ENCODE measurements at places on chromosomes 7 and 10.

DNA sequence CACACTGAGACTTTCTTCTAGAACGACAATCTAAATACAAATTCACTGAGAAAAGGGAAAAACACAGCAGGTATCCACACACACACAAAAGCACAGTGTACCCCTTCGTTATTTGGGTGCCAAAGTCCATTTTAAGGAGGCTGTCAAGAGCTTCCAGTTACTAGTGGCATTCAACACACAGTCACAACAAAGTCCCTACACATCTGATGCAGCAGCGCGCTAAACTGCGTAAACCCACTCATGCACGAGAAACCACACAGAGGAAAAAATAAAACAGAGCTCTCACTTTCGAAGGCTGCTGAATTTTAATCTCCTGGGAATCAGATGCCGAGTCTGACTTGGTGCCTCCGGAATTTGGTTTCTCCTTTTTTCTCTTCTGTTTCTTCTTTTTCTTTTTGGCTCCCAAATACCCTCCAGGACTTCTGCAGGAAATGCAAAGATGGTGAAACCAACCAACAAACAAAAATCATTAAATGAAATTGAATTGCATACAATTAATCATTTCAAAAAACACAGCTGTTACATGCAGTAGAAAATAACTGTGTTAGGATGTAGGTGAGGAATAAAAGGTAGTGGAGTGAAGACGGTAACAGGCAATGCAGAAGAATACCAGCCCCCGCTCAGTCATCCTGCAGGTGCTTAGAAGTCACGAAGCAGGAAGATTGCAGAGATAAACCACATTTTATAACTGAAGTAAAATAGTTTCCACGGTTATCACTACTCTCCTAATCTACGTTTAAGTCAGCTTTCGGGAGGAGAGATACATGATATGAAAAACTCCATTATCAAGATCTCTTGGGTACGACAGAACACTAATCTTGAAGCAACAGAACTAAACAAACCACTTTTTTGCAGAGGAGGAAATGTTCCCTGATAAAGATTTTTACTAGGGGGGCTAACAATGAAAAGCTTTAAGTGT, 27.1 kb downstream of the NMT2 start:
- no peak for DNase-seq

DNA sequence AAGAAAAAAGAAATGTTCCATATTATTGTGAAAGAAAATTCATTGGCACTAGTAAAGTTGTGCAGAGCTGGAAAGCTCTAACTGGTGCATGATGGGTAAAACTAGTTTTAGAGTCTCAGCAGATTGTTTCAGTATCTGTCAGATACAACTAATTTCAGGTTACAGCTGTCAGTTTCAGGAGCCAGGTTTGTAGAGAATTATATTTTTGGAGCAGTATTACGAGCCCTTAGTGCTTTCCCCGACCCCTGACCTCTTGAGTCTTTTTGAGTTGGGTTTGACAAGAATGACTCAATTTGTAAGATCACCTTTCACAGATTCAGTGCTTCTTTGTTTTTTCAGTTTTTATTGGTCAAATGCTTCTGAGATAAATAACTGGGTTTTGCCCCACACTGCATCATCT, 366.4 kb upstream of the PLXDC2 start:
- no peak for DNase-seq

DNA sequence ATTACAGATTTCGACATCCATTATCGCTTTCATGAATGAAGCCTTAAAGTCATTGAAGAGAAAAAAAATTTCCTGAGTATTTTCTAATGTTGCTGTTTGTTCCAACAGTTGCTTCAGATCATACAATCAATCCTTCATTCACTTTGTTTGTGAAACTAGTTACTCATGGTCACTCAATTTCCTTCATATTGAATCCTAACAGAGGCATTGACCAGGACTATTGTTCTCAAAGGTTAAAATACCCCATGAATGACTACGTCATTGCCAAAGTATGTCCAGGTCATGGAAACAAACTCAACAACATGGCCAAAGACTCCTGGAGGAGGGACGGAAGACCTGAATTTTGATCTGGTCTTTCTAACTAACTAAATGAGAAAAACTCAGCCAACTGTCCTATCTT, 54.0 kb upstream of the ABCB5 start:
- no peak for DNase-seq

DNA sequence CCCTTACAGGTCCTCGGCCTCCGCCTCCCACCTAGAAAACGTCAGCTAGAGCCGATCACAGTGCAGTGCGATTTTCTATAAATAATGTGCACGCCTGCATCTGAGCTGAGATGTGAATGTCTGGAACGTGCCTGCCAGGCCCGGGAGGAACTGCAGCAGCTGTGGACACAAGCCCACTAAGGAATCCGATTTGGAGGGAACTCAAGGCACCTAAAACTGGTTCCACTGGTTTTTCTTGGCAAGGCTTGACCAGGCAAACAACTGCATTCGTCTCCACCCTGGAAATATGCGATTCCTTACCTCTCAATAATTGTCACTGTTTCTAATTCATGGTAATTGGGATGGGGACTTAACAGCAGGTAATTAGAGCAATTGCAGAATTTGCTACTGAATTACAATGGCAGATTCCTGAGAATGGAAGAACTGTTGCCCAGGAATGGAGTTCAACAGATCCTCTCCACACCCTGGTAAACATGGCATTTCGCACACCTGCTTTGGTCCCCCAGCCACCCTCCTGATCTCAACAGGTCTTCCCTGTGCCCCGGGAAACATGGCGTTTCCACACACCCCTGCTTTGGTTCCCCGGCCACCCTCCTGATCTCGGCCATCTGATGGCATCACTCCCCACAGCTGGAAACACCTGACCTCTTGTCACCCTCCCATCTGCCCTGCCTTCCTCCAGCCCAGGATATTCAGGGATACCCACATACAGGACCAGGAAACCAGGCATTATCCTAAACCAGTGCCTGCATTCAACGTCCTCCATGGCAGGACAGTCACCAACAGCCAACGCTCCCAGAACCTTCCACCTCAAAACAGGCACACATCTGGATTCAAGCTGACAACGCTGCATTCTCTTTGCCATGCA, 76.0 kb downstream of the DIP2C start:
- no peak for DNase-seq

- no peak for DNase-seq
Observed at GRCh38 chr7:143410521-143411004, 1.9 kb upstream of the EPHA1 start.

DNA sequence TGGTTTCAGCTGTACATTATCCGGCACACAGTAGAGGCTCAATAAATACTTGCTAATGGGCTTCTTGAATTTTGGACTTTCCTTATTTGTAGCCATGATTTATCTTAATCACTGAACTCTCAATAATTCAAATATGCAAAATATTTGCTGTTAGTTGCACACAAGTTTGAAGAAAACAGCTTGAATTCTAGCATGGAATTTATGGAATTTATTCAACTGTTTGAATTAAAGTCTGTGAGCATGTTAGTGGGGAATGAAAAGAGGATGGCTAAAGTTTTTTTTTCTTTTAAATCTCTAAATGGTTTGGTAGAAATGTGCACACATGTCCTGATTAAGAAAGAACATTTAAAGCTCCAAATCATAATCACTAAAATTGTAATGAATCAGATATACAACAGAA, 42.5 kb downstream of the SIRT1 start:
- DNase-seq = no peak

GRCh38 chr7:36391436-36392198, 2.0 kb downstream of the ANLN start:
- no peak for DNase-seq

GRCh38 chr10:114821915-114822443, 399 bp downstream of the FHIP2A start:
- peak; percentile 95 for DNase-seq

GRCh38 chr7:88115816-88116215, 104.0 kb downstream of the SRI start:
- DNase-seq = no peak

- no peak for DNase-seq
Observed at GRCh38 chr10:11231285-11231684, 213.6 kb downstream of the CELF2 start.

DNA sequence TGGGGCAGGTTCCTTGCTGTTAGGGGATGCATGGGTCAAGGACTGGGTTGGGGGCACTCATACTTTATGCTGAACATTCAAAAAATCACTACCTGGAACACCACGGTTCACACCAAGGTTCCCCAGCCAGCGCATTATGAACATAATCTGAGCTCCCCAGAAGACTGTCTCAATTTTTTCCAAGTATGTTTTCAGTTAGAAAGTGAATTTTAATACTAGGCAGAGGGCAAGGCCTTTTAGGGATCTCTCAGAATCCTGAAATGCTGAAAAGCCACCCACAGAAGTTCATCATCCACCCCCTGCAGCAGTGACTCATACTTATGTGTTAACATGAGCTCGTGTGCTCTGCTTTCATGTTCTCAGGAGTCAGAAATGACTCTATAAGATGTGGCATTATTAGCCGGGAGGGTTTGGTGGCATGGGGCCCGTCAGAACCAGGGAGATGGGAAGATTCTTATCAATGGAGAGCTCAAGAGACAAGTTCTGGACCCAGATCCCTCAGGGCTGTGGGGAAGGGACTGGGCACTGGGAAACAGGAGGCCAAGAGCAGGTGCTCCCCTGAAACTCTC, 185.2 kb upstream of the ITGB1 start:
- no peak for DNase-seq

GRCh38 chr7:157707983-157708918, 371.4 kb downstream of the DNAJB6 start:
- DNase-seq = no peak

- no peak for DNase-seq
Observed at GRCh38 chr7:139901901-139902300, 72.8 kb downstream of the TBXAS1 start.

DNA sequence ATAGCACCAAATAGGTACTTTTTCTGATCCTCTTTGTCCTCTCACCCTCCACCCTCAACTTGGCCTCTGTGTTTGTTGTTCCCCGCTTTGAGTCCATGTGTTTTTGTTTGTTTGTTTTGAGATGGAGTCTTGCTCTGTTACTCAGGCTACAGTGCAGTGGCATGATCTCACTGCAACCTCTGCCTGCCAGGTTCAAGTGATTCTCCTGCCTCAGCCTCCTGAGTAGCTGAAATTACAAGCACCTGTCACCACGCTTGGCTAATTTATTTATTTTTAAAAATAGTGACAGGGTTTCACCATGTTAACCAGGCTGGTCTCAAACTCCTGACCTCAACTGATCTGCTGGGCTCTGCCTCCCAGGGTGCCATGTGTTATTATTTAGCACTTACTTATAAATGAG, 5.3 kb downstream of the ZNF273 start:
- DNase-seq = no peak

- no peak for DNase-seq
Observed at GRCh38 chr7:54921116-54921515, 97.7 kb upstream of the EGFR start.

- no peak for DNase-seq
Observed at GRCh38 chr10:33066558-33067236, 108.7 kb upstream of the ITGB1 start.

- DNase-seq = no peak
Observed at GRCh38 chr10:20647756-20648155, 249.4 kb downstream of the NEBL start.

DNA sequence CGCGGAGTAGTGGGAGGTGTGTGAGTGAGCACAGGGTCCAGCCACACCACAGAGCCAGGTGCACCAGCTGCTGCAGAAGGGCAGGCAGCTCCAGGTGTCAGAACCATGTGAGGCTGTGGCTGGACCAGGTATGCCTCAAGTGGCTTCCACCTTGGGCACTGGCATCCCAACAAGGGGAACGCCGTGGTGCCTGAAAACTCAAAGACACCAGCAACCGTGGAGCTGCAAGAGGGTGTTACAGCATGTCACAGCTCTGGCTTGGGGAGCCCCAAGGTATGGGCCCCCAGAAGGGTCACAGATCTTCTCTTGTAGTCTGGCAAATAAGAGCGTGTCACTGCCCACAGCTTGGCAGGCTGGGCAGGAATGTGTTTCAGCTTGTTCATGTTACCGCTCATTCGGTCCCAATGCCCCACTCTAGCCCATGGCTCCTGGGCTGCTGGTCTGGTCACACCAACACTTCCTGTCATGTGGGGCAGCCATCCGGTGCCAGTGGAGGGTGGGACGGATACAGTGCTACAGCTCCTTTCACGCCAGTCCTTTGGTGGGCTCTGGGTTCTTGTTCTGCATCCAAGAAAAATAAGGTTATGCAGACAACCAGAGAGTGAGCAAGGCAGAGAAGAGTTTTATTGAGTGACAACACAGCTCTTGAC, 29.8 kb downstream of the STRA8 start:
- no peak for DNase-seq

DNA sequence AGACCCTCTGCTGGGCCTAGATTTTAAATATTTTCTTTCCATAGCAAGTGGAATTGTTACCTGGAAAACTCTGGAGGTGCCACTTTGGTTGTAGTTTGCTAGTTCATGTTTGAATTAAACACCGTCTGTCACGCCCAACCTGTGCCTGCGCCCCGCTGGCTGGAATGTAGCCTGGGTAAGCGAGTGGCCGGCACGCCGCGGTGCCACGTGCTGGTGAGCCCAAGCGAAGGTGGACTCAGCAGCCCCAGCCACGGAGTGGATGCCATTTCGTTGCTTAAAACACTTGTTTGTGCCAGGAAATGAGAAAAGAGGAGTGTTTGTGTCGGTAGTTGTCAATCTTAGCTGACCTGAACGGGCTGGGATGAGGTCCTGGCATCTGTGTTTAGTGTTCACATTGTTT, 2.7 kb downstream of the GET4 start:
- DNase-seq = no peak

DNA sequence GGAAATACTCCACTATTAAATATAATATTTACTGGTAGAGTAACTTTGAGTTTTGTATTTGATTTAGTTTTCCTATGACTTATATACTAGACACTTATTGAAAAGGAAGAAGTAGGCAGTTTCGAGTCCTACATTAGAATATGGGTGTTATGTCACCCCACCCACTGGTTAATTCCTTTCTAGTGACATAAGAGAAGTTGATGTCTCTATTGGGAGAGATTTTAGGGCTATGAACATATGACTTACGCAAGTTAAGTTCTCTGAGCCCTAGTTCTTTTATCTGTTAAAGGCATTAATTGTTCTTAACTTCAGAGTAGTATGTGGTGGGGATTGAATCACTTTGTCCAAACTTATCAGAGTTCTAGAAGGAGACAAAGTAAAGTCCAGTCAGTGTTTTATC, 30.5 kb downstream of the CPED1 start:
- no peak for DNase-seq

- DNase-seq = no peak
Observed at GRCh38 chr10:75209921-75210281, 695 bp upstream of the VDAC2 start.

DNA sequence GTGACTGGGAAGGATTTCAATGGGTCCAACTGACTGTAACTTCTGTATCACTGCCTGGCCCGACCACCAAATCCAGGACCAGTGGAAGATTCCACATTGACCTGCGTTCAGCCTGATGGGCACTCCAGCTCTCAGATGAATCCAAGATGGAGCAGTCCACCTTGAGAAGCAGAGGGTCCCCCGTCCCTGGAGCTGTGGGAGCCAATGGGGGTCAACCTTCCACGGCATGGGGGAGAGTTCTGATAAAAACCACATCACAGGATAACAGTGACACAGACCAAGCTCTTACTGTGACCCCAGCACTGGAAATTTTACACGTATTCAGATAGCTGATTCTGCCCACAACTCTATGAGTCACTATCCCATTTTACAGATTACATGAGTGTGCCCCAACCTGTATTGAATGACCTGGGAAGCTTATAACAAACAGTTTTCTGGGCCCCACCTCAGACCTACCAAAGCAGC, 11.2 kb downstream of the ZCCHC24 start:
- no peak for DNase-seq

- DNase-seq = no peak
Observed at GRCh38 chr7:156935250-156935649, 14.3 kb upstream of the NOM1 start.

Data from right kidney (tissue), 9 donors.